ENCODE measurements at places on chromosomes 4 and X.

GRCh38 chrX:7343181-7343580 lies 195.2 kb upstream of the PUDP start:
- DNase-seq, result no peak

DNA sequence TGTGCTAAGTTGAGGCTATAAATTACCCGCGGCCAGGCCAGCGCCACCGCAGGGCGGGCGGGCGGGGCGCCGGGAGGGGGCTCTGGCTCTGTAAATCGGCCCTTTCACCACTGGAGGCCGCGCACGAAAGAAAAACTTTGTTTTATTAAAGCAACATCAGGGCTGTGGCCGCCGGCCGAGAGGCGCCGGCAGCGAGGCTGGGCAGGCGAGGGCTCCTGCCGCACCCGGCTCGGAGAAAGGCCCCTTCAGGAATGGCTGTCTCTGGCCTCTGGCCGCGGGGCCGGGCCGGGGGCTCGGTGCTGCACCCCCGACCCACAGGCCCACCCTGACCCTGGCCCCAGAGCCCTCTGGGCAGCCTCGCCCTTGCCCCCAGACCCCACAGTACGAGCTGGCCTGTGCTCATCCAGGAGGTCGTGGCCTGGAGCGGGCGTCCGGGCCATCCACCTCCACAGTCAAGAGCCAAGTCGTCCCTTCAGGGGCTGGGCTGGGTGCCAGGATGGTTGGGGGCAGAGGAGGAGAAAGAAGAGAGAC lies 29.5 kb upstream of the FGFR3 start:
- no peak for DNase-seq

DNA sequence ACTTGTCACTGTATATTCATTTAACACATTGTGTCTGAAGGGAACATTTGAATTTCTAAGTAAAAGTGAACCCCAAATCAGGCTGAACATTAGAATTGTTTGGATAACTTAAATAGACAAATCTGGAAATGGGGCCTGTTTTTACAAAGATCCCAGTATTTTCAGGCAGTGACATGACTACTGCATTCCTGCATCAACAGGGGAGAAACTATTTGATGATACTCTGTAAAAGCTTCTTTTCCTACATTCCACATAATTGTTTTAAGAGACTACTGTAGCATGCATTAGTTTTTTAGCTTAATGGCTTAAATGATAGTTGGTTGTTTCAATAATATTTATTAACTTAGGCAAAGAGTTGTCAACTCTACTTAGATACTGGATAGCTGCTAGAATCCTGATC lies 127.0 kb downstream of the PDS5A start:
- DNase-seq, result no peak

DNA sequence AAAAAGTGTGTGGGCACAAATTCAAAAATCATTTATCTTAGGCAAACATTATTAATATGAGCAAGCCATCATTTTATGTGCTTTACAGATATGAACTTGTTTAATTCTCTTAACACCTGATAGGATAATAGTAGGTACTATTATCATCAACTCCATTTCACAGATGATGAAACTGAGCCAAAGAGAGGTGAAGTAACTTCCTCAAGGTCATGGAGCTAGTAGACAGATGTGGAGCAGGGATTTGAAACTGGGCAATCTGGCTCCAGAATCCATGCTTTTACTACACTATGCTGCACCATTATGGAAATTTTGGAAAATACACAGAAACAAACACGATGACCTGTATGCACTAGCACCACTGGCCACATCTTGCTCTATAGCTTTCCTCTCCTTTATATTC lies 1.0 kb upstream of the PIN4 start:
- DNase-seq, result no peak

DNA sequence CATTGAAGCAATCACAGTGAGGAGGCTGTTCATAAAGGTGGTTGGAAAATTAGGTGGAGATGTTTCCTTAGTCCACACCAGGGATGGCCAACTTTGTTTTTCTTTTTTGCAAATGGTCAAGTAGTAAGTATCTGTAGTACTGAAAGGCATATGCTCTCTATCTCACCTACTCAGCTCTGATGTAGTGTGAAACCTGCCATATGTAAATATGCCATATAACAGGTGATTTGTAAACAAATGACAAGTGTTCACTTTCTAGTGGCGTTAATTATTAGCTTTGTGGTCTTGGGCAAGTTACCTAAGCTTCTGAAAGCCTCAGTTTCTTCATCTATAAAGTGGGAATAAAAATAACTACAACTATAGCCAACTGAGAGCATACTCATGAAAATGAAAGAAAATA lies 421.4 kb upstream of the LCORL start:
- DNase-seq, result no peak

- no peak for DNase-seq
Measured at GRCh38 chrX:42746606-42747005, 31.4 kb downstream of the PPP1R2C start.

DNA sequence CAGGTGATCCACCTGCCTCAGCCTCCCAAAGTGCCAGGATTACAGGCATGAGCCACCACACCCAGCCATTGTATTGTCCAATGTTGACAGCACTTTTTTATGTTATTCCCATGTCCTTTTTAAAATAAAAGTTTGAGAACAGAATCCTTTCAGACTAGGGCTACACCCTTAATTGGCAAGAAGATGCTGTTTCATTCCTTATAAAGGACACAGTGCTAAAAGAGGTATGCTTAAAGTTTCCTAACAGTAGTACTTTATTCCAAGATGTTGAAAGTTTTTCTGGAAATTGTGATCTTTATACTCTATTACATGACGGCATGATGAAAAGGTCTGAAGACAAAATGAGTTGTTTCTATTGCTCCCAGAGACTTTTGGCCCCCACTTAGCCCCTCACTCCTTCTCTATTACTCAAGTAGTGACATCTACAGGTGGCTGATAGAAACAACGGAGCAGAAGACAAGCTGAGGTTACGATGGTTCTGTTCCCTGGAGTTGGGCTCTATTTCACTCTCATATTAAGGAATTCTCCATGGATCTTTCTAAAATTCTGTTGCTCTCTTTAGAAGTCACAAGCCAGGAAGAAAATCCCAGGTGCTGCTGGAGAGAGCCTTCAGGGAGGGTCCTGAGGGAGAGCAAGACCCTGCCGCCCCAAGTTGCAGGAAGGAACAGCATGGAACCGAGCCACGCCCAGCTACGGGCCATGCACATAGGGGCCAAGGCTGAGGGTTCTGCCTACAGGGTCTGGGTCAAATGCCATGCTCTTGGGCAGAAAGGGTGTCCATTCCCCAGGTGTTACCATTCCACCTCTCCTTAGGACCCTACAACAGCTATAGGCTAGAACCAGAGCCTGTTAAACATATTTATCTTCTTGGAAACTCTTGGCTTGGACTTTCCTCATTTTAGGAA lies 22.8 kb downstream of the RPL9 start:
- DNase-seq, result no peak

GRCh38 chr4:148210661-148211060 lies 231.6 kb downstream of the NR3C2 start:
- DNase-seq, result no peak

- DNase-seq, result no peak
Measured at GRCh38 chr4:172963498-172964294, 204.9 kb upstream of the GALNT7 start.

DNA sequence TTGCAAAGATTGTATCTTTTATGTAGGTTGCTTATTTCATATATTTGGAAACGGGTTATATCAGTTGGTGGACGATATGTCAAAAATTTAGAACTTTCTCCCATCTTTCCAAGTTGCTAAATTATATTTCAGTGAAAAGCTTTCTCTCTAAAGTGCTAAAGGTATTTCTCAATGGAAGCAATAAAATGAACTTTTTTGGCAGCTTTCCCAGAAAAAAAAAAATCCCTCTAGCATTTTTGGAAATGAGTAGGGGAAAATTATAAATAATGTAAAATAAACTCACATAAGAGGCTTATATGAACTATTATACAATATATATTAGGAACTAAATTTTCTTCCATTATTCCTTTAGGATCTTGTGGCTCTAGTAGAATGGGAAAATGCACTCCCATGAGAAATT lies 152.2 kb downstream of the GRID2 start:
- no peak for DNase-seq

DNA sequence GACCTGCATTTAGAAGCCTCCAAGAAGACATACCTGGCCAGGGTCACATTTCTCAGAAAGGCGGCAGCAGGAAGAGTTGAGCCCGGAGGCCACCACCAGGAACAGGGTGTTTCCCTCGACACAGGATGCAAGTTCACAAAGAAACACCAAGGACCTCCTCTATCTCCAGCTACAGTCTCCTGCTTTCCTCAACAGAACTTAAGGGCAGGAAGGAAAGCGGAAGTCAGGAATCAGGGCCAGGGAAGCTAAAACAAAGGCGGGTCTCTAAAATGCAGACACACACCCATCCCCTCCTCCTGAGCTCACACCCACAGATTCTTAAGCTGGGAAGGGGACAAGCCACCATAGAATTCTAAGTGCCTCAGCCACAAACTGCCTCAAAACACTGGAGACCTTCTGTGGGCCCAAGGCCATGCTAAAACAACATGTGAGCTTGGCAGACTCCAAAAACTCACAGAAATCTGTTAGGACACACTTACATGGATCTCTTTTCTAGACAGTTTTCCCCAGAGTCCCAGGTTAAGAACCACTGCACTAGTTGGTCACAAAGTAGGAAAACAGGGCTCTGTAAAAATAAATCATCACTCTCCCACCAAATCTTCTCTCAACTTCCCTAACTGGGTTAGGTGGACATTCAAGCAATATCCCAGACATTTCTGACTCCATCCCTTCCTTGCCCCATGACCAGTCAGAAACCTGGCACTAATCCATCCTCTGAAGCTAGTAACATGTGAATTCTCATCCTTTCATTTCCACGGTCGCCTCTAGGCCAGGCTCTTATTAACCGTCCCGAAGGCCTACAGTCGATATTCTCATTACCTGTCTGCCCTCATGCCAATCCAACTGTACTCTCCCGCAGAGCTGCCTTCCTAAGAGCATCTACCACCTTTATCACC lies 163.2 kb downstream of the APBB2 start:
- DNase-seq, result no peak

GRCh38 chr4:169015186-169015623 lies 5.2 kb upstream of the CBR4 start:
- DNase-seq, result no peak

DNA sequence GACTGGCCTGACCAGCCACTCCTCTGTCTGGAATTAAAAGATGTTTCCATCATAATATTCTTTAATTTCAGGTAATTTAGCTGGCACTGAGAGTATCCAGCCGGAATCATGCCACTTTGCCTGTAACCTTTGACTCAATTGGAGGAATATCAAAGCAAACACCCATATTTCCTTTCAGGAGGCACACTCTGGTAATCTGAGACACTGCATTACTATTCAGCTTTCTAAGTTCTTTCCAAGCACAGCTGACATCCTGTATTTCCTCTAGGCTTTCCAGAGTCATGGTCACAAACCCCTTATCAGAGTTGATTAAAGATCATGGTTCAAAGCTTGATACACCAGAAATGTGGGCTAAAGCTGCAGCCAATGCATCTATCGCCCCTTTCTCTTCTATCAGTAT lies 29.3 kb downstream of the INTS12 start:
- no peak for DNase-seq

DNA sequence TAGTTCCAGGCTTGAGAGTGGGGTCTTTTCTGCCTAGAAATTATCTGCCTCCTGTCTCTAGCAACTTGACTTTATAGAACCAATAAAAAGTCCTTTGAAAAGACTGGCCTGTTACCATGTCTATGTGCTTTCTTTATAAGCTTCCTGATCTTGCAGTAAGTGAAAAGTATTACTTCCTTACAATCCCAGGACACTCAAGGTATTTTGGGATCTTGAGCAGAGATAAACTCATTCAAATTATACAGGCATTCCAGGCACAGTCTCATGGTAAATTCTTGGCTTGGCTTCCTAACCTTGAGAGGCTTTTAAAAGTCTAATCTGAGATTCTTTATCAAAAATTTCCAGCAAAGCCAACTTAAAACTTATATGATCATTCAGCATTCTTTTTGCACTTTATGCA lies 833.0 kb upstream of the POU3F4 start:
- no peak for DNase-seq

- DNase-seq, result no peak
Measured at GRCh38 chr4:143531788-143532491, 18.4 kb downstream of the SMARCA5 start.

- DNase-seq, result no peak
Measured at GRCh38 chr4:140875746-140876452, 119.7 kb upstream of the TBC1D9 start.

GRCh38 chr4:75545526-75545925 lies 10.3 kb upstream of the ODAPH start:
- no peak for DNase-seq

DNA sequence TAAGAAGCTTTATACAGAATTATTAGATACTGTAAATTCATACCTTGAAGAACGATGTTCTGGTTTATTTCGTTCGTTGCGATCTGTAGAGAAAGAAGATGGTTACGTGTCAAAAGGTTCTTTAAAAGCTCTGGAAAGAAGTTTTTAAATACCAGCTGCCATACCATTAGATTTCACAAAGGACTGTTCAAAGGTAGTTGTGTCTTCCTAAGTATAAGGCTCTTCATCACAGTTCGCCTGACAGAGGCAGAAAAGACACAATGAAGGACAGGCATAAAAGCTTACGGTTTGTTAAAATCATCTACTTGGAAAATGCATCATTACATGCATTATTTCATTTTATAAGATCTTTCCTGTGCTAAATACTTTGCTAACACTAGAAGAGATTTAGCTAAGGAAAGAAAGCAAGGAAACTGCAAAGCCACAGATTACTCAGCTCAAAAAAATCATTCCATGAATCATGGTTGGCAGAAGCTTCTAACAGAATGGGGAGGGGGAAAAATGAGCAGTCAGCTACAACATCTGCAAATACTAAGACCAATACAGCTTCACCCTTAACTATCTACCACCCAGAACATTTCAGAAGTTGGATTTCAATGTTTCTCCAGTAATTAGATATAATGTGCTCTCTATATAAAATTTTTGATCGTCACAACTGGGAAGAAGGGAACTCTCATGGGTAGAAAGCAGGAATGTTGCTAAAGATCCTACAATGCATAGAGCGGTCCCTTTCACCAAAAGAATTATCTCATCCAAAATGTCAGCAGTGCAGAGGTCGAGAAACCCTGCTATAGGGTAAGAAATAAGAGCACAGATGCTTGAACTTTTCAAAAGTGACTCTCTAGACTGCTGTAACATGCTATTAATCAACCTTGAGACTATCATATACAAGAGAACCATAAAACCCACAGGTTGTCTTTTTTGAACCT lies 50.7 kb upstream of the PRSS48 start:
- DNase-seq, result no peak

DNA sequence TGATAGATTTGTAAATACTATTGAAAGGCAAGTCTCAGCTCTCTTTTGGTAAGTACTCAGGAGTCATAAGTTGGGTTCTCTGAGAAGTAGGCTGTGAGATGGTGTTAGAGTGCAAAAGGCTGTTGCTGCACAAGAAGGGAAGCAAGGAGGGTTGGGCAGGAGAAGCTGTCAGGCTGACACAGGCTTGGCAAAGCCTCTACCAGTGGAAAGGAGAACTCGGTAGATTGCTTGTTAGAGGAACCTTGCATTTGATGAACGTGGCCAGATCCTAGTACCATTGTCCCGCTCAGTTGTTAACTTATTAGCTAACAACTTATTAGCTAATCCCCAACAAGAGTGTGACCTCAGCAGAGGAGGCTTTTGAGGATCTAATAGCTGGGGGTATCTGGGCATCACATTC lies 449.3 kb upstream of the BOD1L1 start:
- no peak for DNase-seq

Data from T-helper 2 cell treated with Interferon-gamma antibody and Interleukin-4, amounts not matched to agents 5 μg/mL and 100 μg/mL, for 36 hours (primary cell).